HCT116 (cell line): ENCODE measurements at places on chromosomes 6 and 20. TPM values are rescaled to one million over a fixed set of nuclear protein-coding genes. Genes with fewer than 3 reads are reported as not detected.

GRCh38 chr6:148736774-148737412, 9.9 kb upstream of the UST start:
- no peak overlapping the region for H3K4me3 ChIP-seq
- H3K27ac ChIP-seq, result no peak overlapping the region
- no peaks in the 10 kb centered on the region for H3K36me3 ChIP-seq
- no peaks in the 10 kb centered on the region for H3K27me3 ChIP-seq

GRCh38 chr6:34553750-34554149, 2.4 kb downstream of the SPDEF start:
- no peak overlapping the region for H3K4me3 ChIP-seq
- no peak for DNase-seq
- no peaks in the 10 kb centered on the region for H3K4me1 ChIP-seq

OLIG3 gene
- not detected for total RNA-seq

GRCh38 chr20:64106435-64106961, 867 bp downstream of the NPBWR2 start:
- H3K4me3 ChIP-seq, result no peak overlapping the region
- H3K36me3 ChIP-seq, result no peaks in the 10 kb centered on the region
- H3K27me3 ChIP-seq, result no peaks in the 10 kb centered on the region
- DNase-seq, result no peak

GRCh38 chr6:12968839-12969558, 252.4 kb downstream of the PHACTR1 start:
- H3K27me3 ChIP-seq, result peaks cover 59% of the 10 kb centered on the region
- H3K4me3 ChIP-seq, result no peak overlapping the region
- H3K36me3 ChIP-seq, result no peaks in the 10 kb centered on the region
- no peak for DNase-seq
- H3K4me1 ChIP-seq, result no peaks in the 10 kb centered on the region

DNA sequence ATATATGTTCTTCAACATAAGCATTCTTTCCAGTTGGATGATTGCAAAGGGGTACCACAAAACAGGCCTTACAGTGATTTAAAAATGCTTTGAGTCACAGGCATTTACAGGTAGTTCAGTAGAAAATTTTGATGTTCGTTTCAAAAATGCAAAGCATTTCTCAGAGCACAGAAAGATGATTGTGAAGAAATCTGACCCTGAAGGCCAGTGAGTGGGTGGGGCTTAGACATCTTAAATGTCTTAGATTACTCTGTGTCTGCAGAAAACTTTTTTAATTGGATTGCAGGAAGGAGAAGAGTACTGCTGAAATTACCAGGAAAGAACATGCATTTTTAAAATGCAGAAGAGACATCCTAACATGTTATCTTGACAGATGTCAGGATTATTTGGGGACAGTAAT, 268.3 kb downstream of the CDKAL1 start:
- DNase-seq, result no peak
- no peak overlapping the region for H3K4me3 ChIP-seq
- H3K4me1 ChIP-seq, result peaks cover 5% of the 10 kb centered on the region; the same call in 1 of the 2 replicates
- no peak overlapping the region for H3K27ac ChIP-seq
- no peaks in the 10 kb centered on the region for H3K27me3 ChIP-seq
- H3K36me3 ChIP-seq, result no peaks in the 10 kb centered on the region

- H3K27me3 ChIP-seq, result no peaks in the 10 kb centered on the region
- no peak for DNase-seq
- no peaks in the 10 kb centered on the region for H3K4me1 ChIP-seq
- H3K36me3 ChIP-seq, result no peaks in the 10 kb centered on the region
- H3K27ac ChIP-seq, result no peak overlapping the region
- H3K4me3 ChIP-seq, result no peak overlapping the region
Observed at GRCh38 chr20:9447182-9447581, 67.2 kb upstream of the LAMP5 start.

GRCh38 chr6:21946298-21946783, 350.5 kb downstream of the PRL start:
- H3K27ac ChIP-seq, result no peak overlapping the region
- no peak overlapping the region for H3K4me3 ChIP-seq
- DNase-seq, result no peak
- peaks cover 6% of the 10 kb centered on the region; the same call in 1 of the 2 replicates for H3K4me1 ChIP-seq
- no peaks in the 10 kb centered on the region for H3K27me3 ChIP-seq

- no peaks in the 10 kb centered on the region for H3K36me3 ChIP-seq
- peaks cover 6% of the 10 kb centered on the region for H3K4me1 ChIP-seq
- no peaks in the 10 kb centered on the region for H3K27me3 ChIP-seq
- peak overlapping the region; percentile 4; the same call in 1 of the 2 replicates for H3K27ac ChIP-seq
- H3K4me3 ChIP-seq, result peak overlapping the region; percentile 54
Observed at GRCh38 chr6:14211562-14211942, 94.0 kb downstream of the CD83 start.

DNA sequence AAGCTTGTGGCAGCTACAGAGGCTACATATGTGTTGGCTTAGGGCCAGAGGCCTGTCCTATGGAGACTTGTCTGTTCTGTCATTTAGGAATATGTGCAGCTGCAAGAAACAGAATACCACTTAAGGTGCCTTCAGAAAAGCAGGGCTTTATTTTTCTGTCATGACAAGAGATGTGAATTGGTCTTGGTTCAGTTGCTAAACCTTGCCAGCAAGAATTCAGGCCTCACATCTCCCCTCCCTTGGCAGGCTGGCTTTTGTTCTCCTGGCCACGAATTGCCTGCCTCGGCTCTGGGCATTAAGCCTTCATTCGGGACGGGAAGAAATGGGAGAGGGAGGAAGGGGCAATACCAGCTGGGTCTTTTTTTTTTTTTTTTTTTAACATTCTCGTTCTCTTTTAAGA, 82.4 kb upstream of the TGM3 start:
- no peak for DNase-seq
- H3K27ac ChIP-seq, result no peak overlapping the region
- H3K4me3 ChIP-seq, result no peak overlapping the region
- H3K36me3 ChIP-seq, result no peaks in the 10 kb centered on the region
- no peaks in the 10 kb centered on the region for H3K4me1 ChIP-seq

DNA sequence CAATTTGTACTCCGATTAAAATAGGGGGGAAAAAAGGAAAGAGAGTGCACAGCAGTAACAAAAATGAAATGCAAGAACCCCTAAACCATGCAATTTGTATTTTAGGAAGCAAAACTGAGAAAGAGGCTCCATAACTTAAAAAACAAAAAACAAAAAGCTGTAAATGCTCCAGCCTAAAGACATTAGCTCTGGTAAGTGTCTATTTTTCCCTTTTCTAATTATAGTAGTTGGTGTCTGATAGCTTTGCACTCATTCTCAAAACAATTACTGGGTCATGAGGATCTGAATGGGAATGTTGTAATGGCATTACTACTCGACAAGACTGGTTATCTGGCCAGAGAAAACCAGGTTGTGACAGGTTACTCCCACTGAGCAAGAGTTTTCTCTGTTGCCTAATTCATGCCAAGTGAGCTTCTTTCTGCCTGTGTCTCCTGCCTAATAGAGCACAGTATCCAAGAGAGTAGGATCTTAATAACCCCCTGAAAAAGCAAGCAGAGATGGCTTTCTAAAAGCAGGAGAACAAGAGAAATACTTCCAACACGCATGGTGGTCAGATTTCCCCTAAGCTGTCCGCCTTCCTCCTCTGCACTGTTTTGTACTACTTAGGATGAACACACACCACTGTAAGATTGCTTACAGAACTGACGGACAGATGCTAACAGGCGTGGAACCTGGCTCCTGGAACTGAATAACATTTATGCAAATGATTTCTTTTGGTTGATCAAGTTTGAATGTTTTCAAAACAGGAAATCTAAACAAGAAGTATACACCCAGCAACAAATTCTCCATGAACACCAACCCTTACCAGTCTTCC, 86.4 kb downstream of the FKBP5 start:
- DNase-seq, result no peak
- peak overlapping the region; percentile 13 for H3K4me3 ChIP-seq
- peak overlapping the region; percentile 78 for H3K27ac ChIP-seq
- no peaks in the 10 kb centered on the region for H3K36me3 ChIP-seq
- no peaks in the 10 kb centered on the region for H3K27me3 ChIP-seq
- peaks cover 91% of the 10 kb centered on the region for H3K4me1 ChIP-seq

- H3K27me3 ChIP-seq, result no peaks in the 10 kb centered on the region
- no peaks in the 10 kb centered on the region for H3K4me1 ChIP-seq
- no peak overlapping the region for H3K4me3 ChIP-seq
- no peak overlapping the region for H3K27ac ChIP-seq
- DNase-seq, result no peak
Observed at GRCh38 chr6:14550822-14551221, 433.2 kb downstream of the CD83 start.

TMEM200A gene
- total RNA-seq, result 22.9 TPM

- H3K36me3 ChIP-seq, result 0 out of 2 replicates have a peak, but pooled peaks cover 2% of the 10 kb centered on the region
- H3K27me3 ChIP-seq, result no peaks in the 10 kb centered on the region
- no peak overlapping the region for H3K27ac ChIP-seq
- H3K4me1 ChIP-seq, result peaks cover 41% of the 10 kb centered on the region
Observed at GRCh38 chr6:39226639-39227329, 2.5 kb downstream of the KCNK5 start.

XKR7 gene
- total RNA-seq, result not detected

- no peaks in the 10 kb centered on the region for H3K4me1 ChIP-seq
- H3K27ac ChIP-seq, result no peak overlapping the region
- no peaks in the 10 kb centered on the region for H3K36me3 ChIP-seq
- DNase-seq, result no peak
Observed at GRCh38 chr6:170464080-170464479, 89.0 kb downstream of the PSMB1 start.

- H3K27ac ChIP-seq, result no peak overlapping the region
- no peaks in the 10 kb centered on the region for H3K36me3 ChIP-seq
- no peak overlapping the region for H3K4me3 ChIP-seq
- no peak for DNase-seq
Observed at GRCh38 chr6:24744911-24745310, 26.0 kb upstream of the C6orf62 start.

- no peaks in the 10 kb centered on the region for H3K27me3 ChIP-seq
- H3K4me1 ChIP-seq, result peaks cover 6% of the 10 kb centered on the region; the same call in 1 of the 2 replicates
- H3K4me3 ChIP-seq, result no peak overlapping the region
- no peaks in the 10 kb centered on the region for H3K36me3 ChIP-seq
Observed at GRCh38 chr6:36392621-36393020, 5.2 kb upstream of the ETV7 start.

SPTLC3 gene
- not detected for total RNA-seq

GRCh38 chr20:50815162-50815989, 20.5 kb downstream of the BCAS4 start:
- H3K36me3 ChIP-seq, result no peaks in the 10 kb centered on the region
- no peak overlapping the region for H3K4me3 ChIP-seq
- no peak for DNase-seq

IRF4 gene
- total RNA-seq, result 1.2 TPM

ACTL10 gene
- 0.22 TPM for total RNA-seq

DNA sequence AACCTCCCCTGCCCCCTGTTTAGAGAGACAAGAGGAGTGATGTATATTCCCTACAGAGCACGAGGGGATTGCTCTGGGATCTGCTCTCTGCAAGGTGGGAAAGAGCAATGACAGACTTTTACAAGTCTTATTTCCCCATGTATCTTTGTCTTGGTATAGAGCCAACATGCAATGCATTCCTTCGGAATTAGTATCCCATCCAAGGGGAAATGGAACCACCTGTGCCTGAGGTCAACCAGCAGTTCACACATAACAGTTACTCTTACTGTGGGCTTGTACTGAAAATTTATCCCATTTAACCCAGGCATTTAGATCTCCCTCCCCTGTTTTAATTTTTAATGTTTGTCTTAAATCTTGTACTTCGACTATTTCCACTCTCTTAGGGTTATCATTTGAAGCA, 250.4 kb downstream of the C6orf118 start:
- no peaks in the 10 kb centered on the region for H3K4me1 ChIP-seq
- H3K27me3 ChIP-seq, result no peaks in the 10 kb centered on the region
- no peak overlapping the region for H3K27ac ChIP-seq
- no peaks in the 10 kb centered on the region for H3K36me3 ChIP-seq

DNA sequence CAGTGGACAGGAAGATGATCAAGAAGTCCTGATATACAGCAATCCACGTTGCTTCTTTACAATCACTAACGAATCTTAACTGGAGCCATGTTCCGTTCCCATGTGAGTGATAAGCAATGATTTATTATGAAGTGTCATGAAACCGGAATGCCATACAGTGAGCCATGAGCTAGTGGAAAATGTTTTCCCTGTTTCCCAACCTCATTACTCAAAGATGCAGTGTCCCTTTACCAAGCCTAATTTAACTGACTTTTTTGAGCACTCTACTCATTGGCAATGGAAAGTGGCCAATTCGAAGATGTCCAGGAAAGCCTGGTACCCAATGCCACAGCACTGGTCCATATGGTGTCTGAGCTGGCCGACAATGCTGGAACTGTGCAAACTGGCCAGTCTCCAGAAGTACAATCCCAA, 148.3 kb downstream of the ZNF217 start:
- no peak overlapping the region for H3K4me3 ChIP-seq
- H3K36me3 ChIP-seq, result no peaks in the 10 kb centered on the region
- DNase-seq, result no peak
- H3K27ac ChIP-seq, result no peak overlapping the region

DNA sequence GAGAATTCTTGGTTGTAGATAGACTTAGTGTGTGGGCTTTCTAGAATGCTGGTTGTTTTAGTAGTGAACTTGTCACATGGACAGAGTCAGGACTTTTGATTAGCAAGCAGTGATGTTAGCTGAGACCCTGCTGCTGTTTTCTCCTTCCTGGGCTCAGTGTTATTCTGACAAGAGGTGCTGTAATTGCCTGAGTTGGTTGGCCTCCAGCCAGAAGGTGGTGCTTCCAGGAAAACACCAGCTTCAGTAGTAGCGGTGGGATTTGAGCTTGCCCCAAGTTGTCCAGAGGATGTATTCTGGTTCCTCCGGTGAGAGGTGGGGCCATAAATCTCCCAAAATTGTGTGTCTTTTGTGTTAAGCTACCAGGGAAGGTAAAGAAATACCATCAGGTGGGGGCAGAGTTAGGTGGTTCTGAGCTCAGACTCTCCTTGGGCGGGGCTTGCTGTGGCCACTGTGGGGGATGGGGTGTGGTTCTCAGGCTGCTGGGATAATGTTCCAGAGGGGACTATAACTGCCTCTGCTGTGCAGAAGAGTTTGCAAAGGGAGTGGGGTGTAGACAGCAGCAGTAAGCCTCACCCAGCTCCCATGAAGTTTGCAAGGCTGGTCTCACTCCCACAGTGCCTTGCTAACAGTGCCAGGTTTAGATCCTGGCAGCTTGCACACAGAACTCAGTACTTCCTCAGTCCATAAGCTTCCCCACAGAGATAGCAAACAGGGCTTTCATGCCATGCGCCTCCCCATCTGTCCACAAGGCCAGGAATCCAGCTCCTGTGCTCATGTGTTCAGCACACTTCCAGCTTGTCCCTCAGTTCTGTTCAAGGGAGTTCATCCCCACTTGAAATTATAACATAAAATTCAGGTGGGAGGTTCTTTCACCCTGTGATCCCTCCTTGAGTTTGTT, 278.4 kb upstream of the PTCHD4 start:
- no peak for DNase-seq
- H3K27ac ChIP-seq, result no peak overlapping the region

PRPH2 gene
- total RNA-seq, result not detected

- no peaks in the 10 kb centered on the region for H3K36me3 ChIP-seq
- H3K27me3 ChIP-seq, result no peaks in the 10 kb centered on the region
- H3K27ac ChIP-seq, result no peak overlapping the region
- no peaks in the 10 kb centered on the region for H3K4me1 ChIP-seq
- DNase-seq, result no peak
Observed at GRCh38 chr6:112284603-112285002, 30.2 kb upstream of the LAMA4 start.

- no peaks in the 10 kb centered on the region for H3K27me3 ChIP-seq
- no peak overlapping the region for H3K4me3 ChIP-seq
- H3K4me1 ChIP-seq, result no peaks in the 10 kb centered on the region
- H3K36me3 ChIP-seq, result peaks cover 79% of the 10 kb centered on the region
Observed at GRCh38 chr20:31785089-31785488, 34.1 kb upstream of the MYLK2 start.

TTK gene
- total RNA-seq, result 46.3 TPM

VNN1 gene
- not detected for total RNA-seq
